ENCODE measurements at places on chromosomes 1 and 21. TPM values are rescaled to one million over a fixed set of nuclear protein-coding genes. Genes with fewer than 3 reads are reported as not detected.

HORMAD1 gene
- total RNA-seq: not detected

- H3K27me3 ChIP-seq: no peaks in the 10 kb centered on the region
- H3K36me3 ChIP-seq: no peaks in the 10 kb centered on the region
- H3K4me3 ChIP-seq: no peak overlapping the region
- H3K4me1 ChIP-seq: peaks cover 3% of the 10 kb centered on the region
- H3K27ac ChIP-seq: no peak overlapping the region
- peak; percentile 50 for DNase-seq
These were observed 1.4 kb upstream of the DPH2 start for GRCh38 chr1:43968348-43968948.

DNA sequence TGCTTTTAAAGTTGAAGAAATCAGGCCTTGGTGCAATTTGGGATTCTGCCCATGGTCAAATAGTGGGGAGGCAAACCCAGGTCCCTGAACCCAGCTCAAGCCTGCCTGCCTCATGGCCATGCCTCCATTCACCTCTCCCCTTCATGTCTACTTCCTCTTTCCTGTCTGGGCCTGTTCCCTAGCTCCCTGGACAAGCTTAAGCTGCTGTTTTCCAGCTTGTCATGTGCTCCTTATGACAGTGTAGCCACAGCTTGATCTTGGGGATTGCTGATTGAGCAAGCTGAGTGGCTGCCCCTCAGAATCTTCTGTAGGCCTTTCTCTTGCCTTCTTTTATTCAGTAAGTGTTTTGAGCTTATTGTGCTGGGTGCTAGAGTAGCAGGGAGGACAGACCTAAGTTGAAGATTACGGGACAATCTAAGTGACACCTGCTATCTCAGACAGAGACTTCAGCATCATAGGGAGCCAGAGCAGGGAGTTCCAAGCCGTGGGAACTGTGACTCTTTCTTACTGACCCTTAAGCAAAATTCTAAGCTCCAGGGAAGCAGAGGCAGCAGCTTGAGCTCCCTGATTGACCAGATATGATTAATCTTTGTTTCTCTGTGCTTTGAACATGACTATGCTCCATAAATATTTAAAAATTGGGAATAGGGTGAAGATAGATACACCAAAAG is 520 bp upstream of the MR1 start:
- H3K27ac ChIP-seq: peak overlapping the region; percentile 49
- H3K36me3 ChIP-seq: no peaks in the 10 kb centered on the region
- peaks cover 5% of the 10 kb centered on the region for H3K4me1 ChIP-seq

EPS15 gene
- 66.4 TPM for total RNA-seq

PLEKHA6 gene
- 71.7 TPM for total RNA-seq

DNA sequence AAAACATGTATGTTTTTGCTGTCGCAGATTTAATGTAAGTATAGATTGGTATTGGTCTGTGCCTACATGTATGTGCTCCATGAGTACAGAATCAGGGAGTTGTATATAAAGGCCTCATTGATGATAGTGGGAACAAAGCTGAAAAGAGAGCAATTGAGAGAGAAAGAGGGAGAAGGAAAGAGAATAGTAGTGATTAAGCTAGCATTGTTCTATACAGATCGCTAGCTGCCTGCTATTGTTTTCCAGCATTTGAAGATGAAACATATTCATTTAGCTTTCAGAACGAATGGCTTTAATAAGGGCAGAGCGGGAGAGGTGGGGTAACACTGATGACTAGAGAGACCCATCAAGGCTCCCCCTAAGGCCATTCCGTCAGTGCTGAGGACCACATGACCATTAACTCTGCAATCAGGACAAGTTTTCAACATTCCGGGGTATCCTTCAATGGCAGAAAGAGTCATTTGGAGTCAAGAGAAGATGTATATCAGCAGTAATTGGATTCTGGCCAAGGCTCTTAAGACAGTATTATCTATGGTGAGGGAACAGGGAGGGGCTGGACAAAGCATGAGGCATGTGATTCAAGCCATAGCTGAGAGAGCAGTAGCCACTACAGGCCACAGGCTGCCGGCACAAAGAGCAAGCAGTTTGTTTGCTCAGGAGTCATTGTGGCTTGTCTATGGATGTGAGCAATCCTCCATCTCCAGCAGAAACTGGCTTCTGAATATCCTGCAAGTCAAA is 176.5 kb downstream of the PBX1 start:
- no peaks in the 10 kb centered on the region for H3K27me3 ChIP-seq
- peak; percentile 69 for DNase-seq
- no peak overlapping the region for H3K4me3 ChIP-seq

GRCh38 chr1:2168090-2168489 is 26.5 kb downstream of the FAAP20 start:
- H3K27ac ChIP-seq: no peak overlapping the region
- no peak for DNase-seq
- H3K27me3 ChIP-seq: no peaks in the 10 kb centered on the region
- H3K36me3 ChIP-seq: peaks cover 3% of the 10 kb centered on the region
- no peak overlapping the region for H3K4me3 ChIP-seq

CHIA gene
- not detected for total RNA-seq

DNA sequence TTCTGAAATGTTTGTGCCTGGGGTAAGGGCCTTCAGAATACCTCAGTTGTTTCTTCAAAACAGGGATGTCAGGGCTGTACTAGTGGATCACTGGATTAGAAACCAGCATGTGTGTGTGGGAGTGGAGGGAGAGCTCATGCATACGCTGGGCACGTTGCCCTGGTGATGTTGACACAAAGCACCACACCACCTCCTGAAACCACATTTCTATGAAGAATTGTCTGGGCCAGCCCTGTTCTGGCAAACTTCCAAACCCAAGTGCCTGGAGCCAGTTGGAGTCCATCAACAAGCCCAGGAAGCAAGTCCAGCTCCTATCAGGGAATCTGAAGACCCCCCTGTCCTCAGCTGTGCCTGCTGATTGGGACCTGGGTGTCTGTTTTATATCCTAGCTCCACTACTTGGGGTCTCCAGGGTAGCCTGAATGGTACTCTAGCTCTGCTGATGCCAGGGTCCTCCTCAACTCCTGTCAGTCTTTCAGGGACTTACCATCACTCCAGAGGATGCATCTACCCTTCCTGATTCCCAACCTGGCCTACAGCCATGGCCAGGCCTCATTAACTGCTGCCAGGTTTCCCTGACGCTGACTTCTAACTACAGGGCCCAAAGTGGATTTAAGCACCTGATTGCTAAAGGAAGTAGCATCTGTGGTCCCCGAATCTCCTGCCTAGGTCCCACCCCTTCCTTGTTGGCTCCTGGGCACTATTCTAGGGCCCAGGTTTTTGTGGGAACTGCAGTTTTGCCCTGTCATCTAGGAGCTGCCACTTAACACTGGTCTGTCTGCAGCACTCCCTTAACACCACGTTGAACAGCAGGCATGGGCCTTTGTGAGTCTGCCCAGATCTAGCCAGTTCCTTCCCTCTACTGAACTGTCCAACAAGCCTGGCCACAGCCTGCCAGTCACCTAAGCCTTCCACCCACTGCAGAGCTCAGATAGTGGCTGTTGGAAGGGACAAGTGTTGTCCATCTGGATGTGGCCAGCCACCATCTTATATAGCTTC is 45.5 kb downstream of the LPAR3 start:
- H3K27ac ChIP-seq: peak overlapping the region; percentile 11
- no peak overlapping the region for H3K4me3 ChIP-seq
- peak; percentile 99 for DNase-seq
- peaks cover 46% of the 10 kb centered on the region for H3K4me1 ChIP-seq
- H3K36me3 ChIP-seq: no peaks in the 10 kb centered on the region
- no peaks in the 10 kb centered on the region for H3K27me3 ChIP-seq

- DNase-seq: no peak
- no peak overlapping the region for H3K4me3 ChIP-seq
- no peaks in the 10 kb centered on the region for H3K36me3 ChIP-seq
- no peaks in the 10 kb centered on the region for H3K27me3 ChIP-seq
- no peak overlapping the region for H3K27ac ChIP-seq
- no peaks in the 10 kb centered on the region for H3K4me1 ChIP-seq
These were observed 47.9 kb upstream of the NEK2 start for GRCh38 chr1:211723273-211723672.

MYBPH gene
- 1.4 TPM for total RNA-seq

DNA sequence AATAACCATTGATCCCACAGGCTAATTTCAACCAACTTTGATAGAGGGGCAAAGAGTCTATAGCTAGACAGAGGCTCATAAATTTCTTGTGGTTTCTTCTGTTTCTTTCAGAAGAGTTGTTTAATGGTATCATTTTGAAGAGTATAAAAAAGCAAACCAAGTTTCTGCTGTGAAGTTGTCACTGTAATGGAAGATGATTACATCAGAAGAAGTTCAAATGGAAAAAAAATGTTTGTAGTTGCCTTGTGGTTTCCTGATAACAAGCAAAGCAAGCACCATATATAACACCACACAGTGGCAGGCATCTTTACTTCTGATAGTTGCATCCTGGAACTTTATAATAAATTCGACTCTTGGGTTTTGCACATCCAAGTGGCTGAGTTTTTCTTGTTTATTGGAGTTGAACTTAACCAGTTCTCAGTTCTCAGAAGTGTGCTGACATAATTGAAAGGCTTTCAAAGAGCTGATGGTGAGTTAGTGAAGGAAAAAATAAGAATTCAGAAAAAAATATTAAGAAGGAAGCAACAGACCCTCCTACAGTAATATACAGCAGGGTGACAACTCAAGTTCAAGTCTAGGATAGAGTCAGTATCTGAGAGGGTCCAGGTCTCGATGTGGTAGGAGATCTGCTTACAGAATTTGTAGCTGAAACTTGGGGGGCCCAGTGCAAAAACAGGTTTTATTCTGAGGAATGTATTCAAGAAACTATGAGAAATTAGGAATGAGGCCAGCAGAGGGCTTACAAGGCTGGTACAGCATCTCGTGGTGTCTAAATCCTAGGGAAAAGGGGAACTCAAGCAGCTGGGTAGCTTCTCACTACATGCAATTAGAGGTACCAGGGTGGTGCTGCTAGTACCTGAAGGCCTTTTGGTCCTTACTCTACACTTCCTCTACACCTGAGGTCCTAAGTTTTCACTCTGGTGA is 123.5 kb downstream of the CRB1 start:
- no peaks in the 10 kb centered on the region for H3K4me1 ChIP-seq
- no peak overlapping the region for H3K4me3 ChIP-seq
- no peaks in the 10 kb centered on the region for H3K36me3 ChIP-seq
- H3K27me3 ChIP-seq: no peaks in the 10 kb centered on the region

GRCh38 chr1:84665703-84666317 is 24.5 kb downstream of the SSX2IP start:
- no peaks in the 10 kb centered on the region for H3K4me1 ChIP-seq
- H3K4me3 ChIP-seq: no peak overlapping the region
- DNase-seq: no peak
- H3K36me3 ChIP-seq: peaks cover 17% of the 10 kb centered on the region

MAP7D1 gene
- 239 TPM for total RNA-seq

GRCh38 chr1:64981601-64982533 is 15.5 kb upstream of the JAK1 start:
- H3K36me3 ChIP-seq: no peaks in the 10 kb centered on the region
- no peak for DNase-seq
- no peaks in the 10 kb centered on the region for H3K4me1 ChIP-seq
- no peak overlapping the region for H3K4me3 ChIP-seq
- no peaks in the 10 kb centered on the region for H3K27me3 ChIP-seq
- H3K27ac ChIP-seq: no peak overlapping the region

ATXN7L2 gene
- 14.7 TPM for total RNA-seq

DNA sequence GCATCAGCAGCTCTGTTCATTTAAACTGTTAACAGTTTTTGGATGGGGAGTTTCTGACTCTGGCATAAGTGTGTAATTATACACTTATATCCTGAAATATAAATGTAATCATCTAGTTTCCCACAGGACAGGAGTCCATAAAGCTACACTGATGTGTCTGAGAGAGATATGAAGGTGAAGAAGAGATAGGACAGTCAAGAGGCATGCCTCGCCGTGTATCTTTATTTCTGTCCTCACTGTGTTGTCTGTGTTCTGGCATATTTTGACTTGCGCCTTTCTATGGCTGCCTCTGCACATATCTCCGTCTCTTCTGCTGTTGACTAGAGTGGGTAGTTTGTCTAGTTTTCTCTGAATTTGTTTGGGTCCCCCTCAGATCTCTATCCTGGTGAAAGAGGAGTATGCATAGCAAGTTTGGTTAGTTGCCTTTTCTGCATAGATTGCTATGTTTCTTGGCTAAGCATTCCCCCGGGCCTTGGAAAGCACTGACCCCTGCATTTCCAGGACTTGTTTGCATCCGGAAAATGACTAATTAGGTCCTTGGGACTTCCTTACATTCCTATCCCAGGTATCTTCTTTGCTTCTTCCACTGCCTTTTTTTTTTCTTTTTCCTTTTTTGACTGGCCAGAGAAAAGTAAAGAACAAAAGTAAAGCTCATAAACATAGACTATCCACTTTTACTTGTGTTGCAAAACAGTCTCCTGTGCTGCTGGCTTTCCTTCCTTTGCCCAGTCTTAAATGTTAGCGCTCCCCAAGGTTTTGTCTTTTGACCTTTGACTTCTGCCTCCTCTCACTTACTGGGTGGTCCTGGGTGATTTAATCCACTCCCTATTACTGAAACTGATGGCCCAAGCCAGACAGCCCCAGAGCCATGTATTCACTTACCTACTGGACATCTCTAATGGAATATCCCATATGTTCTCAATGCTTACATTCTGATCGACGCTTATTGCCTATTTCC is 27.6 kb upstream of the CNN3 start:
- no peaks in the 10 kb centered on the region for H3K36me3 ChIP-seq
- DNase-seq: no peak
- H3K4me1 ChIP-seq: peaks cover 22% of the 10 kb centered on the region
- H3K27ac ChIP-seq: peak overlapping the region; percentile 61

DNA sequence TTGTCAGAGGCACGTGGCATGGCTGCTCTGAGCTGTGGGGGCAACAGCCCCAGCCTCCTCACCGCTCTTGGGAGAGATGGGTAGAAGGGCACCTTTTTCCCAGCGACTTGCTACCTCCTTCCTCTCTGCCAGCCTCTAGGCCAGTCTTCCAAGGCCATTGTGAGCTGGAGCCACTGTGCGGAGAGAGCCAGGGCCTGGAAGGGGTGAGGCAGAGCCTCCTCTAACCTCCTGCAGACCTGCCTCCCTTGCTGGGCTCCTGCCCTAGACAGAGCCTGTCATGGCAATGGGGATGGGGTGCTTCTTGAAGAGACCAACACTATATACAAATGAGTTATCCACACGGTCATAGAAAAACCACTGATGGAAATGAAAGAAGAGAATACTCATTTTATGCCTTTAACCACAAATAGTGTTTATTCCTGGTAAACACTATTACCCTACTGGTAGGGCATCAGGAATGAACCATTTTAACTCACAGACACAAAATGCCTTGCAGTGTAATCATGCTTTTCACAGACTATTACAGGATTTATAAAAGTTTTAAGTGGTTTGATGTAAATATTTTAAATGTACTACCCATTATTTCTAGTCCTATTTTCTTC is 5.0 kb upstream of the IGFN1 start:
- no peak overlapping the region for H3K27ac ChIP-seq
- peaks cover 12% of the 10 kb centered on the region for H3K4me1 ChIP-seq
- H3K4me3 ChIP-seq: no peak overlapping the region
- no peak for DNase-seq

NTRK1 gene
- total RNA-seq: 3.8 TPM
